ENCODE measurements at places on chromosomes 12 and 14.

GRCh38 chr14:59857328-59857727 is 13.2 kb downstream of the RTN1 start:
- no peak for DNase-seq

- no peak for DNase-seq
Measured at GRCh38 chr12:64036414-64036813, 185.7 kb downstream of the KICS2 start.

- no peak for DNase-seq
Measured at GRCh38 chr14:41868396-41868795, 261.7 kb downstream of the LRFN5 start.

- no peak for DNase-seq
Measured at GRCh38 chr12:117161460-117162166, 28.7 kb downstream of the FBXO21 start.

DNA sequence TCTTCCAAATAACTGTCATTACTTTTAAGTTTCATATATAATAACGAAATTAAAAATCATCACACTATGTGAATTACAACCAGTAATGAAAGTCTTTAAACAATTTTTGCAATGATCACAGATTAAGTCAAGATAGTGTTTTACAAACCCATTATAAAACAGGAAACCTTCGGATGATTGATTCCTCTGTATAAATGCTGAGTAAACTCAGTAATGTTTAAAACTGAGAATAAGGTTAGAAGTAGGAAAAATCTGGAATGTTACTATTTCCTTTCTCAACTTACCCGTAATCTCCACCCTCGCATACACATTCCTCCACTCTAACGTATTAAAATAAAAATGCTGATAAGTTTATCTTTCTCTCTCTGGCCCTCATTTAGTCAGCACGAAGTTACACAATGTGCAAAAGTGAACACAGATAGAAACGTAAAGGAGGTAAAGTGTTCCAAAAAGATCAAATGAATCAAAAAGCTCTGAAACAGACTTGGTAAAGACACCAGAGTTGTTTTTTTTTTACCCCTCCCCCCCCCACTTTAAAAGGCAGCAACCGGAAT is 1.6 kb downstream of the ZFC3H1 start:
- no peak for DNase-seq

GRCh38 chr14:91956616-91957015 is 9.1 kb upstream of the FBLN5 start:
- DNase-seq = no peak

- DNase-seq = no peak
Measured at GRCh38 chr14:21229821-21230220, 39.4 kb downstream of the HNRNPC start.

DNA sequence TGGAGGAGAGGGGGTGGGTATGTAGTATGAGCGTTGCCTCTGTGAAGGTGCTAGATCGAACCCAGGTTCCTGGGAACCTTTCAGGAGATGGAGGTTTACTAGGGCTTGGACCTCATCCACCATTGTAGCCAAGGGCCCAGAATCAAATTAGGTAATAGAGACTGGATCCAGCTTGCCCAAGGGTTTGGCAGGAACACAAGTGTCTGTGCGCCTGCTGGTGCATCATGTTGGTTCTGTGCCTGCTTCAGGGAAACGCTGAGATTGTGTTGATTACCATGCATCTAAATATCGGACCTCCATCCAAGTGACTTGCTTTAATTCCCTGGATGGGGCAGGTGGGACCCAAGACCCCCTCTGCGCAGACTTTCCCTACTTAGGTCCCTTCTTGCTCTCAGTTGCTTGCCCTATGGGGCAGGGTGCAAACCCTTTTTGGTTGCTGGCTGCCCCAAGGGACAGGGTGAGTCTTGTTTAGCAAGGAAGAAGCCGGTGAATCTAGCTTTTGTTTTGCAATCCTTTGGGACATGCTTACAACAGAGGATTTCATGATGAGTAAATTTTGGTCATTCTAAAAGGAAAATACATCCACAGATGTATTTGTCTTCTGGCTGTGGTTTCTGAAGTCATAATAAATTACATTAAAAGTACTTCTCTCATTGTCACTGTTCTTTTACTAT is 189.8 kb upstream of the PRICKLE1 start:
- DNase-seq = no peak

DNA sequence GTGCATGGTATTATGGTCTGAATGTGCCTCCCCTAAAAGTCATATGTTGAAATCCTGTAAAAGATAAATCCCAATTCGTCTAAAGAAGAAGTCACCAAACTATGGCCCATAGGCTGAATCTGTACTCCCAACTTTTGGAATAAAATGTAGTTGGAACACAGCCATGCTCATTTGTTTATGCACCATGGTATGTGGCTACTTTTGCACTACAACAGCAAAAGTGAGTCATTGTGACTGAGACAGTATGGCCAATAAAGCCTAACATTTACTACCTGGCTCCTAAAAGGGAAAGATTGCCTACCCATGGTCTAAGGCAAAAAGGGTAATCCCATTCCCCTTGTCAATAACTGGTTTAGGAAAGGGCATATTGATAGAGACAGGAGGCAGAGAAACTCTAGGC is 101.8 kb downstream of the LRIG3 start:
- no peak for DNase-seq

DNA sequence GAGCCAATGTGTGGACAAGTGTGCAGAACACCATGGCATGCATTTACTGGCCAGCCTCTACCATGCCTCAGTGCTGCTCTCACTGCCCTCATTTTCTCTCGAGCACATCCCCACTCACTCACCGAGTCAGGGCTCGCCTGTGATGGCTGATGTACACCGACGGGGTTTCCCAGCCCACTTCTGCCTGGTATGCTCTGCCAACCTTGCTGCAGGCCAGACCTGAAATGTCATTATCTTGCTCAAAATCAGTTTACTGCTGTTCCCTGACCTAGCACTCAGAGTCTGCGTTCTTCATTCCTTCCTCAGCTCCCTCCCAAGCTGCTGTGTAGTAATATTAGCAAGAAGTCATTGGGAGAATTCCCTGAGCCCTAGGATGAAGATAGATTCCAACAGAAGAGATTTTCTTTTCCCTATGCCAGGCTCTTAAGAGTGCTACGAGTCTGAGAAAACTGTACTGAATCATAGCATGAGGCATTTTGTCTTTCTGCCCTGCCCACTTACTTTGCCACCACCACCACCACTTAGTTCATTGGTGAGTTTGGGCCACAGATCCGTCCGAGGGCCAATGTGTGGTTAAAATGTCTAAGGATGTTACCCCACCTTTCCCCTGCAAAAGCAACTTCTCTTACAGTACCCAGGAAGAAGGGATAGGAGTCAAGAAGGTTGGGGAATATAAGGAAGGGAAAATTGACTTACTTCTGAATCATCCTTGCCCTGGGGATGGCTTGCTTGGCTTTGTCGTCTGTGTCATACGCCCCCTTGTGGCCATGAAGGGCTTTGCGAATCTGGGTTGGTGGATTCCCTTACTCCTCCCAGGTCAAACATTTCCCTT is 51.0 kb downstream of the BMAL2 start:
- DNase-seq = peak; percentile 26

GRCh38 chr14:88614218-88614907 is 51.5 kb downstream of the ZC3H14 start:
- peak; percentile 36 for DNase-seq

DNA sequence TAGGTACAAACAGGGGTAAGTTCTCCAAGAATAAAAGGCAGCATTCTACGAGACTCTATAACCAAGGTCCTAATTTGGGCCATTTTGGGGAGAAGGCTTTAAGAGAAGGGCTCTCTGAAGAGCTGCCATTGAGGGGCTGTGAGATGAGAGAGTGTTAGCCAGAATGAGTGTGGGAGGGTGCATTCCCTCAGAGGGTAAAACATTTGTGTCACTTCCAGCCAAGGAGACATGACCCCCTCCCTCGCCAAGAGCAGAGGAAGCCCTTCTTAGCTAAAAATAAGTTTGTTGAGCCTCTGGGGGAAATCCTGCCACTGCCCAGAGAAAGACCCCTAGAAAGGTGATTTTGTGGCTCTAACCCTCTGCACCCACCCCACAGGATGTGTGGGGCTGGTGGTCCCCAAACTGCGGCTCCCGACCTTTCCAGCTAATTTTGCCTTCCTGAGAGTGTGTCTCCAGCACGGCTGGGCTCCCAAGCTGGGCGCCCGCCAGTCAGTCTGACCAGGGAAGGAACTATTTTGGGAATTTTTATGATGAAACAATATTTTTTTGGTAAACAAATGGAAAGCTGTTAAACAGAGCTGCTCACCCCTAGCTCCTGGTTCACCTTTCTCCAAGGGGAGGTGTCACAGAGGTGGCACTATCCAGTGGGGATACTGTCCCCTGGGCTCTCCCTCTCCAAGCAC is 65.9 kb upstream of the JDP2 start:
- no peak for DNase-seq

GRCh38 chr14:48563489-48563888 is 888.1 kb upstream of the MDGA2 start:
- no peak for DNase-seq

DNA sequence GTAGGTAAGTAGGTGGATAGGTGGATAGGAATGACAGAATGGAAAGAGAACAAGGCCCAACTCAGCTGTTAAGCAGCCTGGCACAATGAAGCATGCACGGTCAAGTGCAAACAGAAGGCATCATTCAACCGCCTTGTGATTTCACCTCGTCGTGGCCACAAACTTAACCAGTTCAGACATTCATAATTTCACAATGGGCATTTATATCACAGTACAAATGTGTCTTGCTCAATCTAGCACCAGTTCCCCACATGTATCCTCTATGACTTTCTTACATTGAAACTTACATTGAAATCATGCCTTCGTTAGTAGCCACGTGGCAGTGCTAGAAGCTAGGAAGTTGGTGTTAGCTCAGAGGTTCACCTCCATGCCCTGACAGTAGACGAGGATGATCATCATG is 207.5 kb downstream of the ETV6 start:
- no peak for DNase-seq

GRCh38 chr14:103526914-103527248 is 2.1 kb upstream of the TRMT61A start:
- DNase-seq = no peak

DNA sequence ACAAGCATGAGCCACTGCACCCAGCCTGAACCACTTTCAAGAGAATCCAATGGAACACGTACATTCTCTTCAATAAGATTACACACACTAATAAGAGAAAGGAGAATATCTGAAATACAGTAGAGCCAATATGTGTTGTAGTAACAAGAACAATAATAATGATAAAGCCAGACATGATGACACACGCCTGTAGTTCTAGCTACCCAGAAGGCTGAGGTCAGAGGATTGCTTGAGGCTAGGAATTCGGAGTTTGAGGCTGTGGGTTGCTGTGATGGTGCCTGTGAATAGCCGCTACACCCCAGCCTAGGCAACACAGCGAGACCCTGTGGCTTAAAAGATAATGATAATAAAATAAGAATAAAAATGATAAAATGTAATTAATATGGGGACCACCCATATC is 15.6 kb downstream of the APOBEC1 start:
- DNase-seq = no peak

- no peak for DNase-seq
Measured at GRCh38 chr14:60235440-60235839, 13.6 kb upstream of the PPM1A start.

DNA sequence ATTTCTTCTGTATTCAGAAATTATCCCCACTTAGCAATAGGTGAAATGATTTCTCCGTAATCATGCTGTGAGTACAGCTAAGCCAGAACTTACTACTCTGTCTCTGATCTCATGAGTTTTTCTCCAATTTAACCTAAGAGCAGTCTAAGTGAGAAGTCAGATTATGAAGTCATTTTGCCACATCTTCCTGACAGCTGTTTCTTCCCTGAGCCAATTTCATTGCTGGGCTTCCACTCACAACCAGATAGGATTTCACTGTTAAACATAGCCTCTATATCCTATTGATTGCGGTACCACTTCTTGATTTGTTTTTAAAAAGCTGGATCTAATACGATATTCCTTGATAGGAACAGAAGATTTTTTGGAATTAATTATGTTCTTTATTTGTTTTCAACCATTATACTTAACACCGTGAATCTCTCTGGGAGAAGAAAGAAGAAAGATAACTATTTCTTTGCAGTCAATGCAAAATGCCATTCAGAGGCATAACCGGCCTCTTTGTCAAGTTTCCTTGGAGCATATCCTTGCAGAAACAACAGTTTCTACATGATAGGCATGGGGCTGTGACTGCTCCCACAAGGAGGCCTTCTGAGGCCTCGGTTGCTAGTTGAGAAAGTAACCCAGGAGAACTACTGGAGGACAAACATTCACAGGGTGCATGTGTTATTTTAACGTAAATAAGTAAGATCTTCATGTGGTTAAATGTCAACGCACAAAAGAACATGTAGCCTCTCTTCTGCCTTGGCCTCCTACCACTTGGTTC is 212.2 kb downstream of the NPAS3 start:
- DNase-seq = no peak

DNA sequence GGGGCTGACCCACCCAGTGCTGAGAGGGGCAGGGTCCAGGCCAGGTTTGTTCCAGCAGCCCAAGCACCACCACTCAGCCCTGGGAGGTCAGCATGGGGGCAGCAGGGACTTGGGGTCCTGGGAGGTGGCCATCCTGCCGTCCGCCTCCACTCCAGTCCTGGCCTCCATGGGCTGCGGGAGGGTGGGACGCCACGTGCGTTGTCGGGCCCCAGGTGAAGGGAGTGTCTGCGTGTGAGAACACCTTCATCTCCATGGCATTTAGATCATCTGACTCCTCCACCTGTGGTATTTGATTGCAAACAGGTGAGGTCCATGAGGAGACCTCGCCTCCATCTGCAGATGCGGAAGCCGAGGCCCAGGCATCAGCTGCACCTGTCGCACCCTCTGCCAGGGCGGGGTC is 44.1 kb downstream of the FBRSL1 start:
- DNase-seq = no peak

DNA sequence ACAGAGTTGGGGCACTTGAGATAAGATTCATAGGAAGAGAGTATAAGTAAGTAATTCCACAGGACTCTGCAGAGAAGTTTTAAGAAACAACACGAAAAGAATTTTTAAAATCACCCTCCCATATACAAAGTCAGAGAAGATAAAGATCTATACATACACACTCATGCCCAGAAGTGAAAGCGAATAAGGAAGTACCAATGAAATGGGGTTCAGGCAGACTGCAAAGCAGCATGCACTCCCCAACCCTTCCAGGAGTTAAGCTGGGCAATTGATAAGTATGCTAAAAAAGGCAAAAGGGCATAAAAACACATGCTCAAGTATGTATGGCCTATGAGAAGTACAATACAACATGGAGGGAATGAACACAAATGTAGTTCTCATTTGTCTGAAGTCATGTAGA is 246.2 kb upstream of the GRIP1 start:
- DNase-seq = no peak

Measured in retinal pigment epithelial cell (primary cell).